ENCODE measurements at places on chromosomes 16 and 17.

DNA sequence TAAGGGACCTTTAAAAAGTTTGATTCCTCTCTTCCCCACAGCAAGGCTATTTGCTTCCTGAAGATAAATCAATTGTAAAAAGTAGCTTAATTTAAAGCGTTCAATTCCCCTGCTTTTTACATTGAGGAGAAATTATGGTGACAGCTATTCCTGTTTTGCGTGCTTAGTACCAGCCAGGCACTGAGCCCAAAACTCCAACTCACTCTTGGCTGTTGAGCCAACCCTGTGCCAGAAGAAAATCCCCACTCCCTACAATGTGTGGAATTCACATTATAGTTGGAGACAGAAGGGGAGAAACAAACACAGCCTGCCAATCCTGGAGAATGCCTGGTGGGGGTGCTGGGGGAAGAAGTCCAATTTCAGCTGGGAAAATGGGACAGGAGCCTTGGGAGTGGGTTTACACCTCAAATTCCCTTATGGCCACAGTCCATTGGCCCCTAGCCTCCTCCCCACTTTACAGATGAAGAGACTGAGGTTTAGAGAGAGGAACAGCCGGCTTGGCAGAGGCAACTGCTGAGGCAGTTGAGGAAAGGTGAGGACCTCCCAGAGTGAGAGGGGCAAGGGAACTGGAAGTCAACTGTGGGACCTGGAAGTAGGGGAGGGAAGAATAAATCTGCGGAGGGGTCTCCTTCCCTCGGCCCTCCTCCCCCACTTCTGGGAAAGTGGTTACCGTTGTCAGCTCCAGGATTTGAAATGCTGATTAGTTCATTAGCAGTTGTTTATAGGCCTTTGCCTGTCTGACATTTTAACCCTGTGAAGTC lies 26.1 kb downstream of the CDH1 start:
- no peak for DNase-seq

DNA sequence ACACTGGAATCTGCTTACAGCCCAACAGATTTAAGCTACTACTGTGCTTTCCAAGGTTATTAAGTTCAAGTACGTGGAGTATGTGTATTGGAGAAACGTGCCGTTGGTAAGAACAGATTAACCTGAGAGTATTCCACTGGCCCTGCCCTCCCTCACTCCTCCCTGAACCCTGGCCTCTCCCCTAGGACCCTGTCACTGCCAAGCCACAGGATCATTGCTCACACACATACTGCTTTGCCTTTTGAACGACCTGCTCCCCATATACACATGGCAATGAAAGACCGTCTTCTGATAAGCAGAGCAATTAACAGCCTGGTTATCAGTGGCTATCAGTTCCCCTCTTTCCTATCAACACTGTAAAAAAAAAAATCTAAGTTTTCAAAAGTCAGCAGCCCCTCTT lies 458.9 kb upstream of the DYNLRB2 start:
- DNase-seq: no peak

DNA sequence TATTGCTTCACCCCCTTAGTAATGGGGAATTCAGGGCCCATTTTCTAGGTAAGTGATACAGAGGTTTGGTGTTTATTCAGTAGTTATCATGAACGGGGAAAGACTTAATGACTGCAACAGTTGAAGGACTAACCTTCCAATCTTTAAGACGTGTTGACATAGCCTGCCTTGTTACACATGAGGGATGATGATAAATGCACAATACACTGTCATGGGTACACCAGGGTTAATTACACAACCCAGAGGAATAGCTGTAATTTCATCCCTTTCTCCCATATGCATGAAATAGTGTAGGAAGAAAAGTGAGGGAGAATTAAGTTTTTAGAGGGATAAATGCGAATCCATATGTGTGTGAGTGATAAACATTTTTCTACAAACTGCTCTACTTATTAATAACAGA lies 10.7 kb downstream of the MYH4 start:
- DNase-seq: no peak

- no peak for DNase-seq
These were observed 35.4 kb downstream of the TMEM114 start for GRCh38 chr16:8554881-8555280.

DNA sequence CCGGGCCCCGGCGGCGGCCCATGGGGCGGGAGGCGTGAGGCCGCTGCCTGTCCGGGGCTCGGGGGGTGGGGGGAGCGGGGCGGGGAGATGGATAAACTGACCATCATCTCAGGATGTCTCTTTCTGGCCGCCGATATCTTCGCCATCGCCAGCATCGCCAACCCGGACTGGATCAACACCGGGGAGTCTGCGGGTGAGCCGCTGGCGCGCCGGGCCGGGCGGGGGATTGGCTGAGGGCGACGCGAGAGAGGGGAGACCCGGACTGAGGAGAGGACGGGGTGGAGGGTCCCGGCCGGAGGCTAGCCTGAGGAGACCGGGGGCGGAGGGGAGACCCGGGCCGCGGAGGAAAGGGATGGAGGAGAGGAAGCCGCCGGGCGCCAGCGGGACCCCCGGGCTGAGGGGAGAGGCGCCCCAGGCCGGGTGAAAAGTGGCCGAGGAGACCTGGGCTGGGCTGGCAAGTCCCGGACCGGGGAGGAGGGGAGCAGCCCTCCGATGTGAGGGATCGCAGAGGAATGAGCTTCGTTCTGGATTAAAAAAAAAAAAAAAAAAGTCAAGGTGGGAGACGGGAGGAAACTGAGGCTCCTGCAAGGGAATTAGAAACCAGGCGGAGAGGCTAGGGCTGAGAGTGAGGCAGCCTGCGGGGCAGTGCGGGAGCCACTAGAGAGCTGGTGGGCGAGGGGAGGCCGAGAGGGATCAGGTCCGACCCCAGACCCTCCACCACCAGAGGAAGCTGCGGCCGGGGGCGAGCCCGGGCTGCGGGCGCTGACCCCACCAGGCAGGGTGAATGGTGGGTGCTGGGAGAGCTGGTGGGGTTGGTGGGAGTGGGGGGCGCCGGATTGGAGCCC lies 526 bp downstream of the MOSMO start:
- peak; percentile 15 for DNase-seq

DNA sequence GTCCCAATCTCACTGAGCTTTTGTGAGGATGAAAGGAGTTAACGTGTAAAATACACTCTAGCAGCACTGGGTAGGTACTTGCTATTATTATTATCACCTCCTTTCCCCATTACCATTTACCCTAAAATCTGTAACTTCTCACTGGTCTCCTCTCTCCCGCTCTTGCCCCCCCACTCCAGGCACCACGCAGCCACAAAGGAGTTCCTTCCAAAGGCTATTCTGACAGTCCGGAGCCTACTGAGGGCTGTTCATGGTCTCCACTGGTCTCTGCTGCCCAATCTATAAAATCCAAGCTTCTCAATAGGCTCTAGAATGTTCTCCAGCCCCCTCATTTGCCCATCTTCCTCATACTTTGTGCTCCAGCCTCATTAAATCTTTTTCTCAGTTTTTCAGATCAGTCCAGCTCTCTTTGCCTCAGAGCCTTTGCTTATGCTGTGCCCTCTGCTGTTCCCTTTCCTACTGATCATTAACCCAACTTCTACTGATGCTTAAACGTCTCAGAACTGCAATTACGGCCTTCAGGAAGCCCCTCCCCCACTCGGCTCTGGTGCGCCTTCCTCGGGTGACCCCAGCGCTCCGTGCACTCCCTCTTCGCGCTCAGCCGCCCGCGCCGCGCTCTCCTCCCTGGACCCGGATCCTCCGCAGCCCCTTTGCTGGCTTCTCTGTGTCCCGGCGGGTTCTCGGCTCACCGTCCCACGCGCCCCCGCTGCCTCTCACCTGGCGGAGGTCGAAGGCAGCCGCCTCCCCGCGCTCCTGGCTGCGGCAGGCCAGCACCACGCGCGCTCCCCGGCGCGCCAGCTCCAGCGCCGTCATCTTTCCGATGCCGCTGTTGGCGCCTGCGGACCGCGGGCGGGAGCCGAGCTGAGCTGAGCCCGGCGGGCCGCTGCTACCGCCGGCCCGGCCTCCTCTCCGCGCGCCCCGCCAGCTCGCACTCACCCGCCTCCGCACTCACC lies 737 bp downstream of the DHRS13 start:
- DNase-seq: no peak

DNA sequence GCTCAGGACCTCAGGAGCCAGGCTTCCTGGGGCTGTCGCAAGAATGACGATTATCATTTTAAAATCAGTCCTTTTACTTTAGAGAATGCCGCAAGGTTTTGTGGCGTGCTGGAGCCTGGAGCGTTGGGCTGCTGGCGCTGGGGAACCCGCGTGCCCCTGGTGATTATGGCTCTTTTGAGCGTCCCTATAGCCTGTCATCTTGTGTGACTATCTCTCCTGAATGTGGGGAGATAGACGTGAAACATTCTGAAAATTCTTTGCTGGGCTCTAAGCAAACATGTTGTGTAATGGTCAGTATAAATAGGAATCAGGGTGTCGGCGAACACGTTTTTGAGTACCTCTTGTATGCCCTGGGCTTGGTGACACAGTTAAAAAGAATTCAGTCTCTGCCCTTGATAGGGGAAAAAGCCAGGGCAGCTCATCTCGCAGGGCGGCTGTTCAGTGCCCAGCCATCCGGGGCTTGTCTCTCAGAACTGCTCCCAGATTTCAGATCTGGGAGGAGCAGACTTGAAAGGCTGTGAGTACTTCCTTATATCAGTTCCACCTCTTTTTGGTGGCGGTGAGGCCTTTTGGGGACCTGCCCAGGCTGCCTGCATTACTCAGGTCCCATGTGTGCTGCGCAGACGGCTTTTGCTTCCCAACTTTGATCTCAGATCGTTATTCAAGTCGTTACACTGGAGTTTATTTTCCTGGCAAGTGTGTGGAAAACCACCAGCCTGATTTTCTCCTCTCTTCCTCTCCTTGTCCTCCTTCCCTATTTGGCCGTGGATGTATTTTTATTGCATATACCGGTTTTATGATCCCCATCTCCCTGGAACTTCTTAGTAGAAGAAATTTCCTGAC lies 973 bp downstream of the SLC7A6 start:
- DNase-seq: no peak

GRCh38 chr17:82304826-82305726 lies 12.3 kb downstream of the CD7 start:
- no peak for DNase-seq

GRCh38 chr16:1474796-1475551 lies at the start of gene CLCN7:
Gene CLCN7, minus strand, starts transcription at chr16:1475028. Its CDS starts 54 bp downstream, at chr16:1474974.
- peak; percentile 71 for DNase-seq

GRCh38 chr16:2043667-2044451 lies 3.8 kb downstream of the NTHL1 start:
- no peak for DNase-seq

- no peak for DNase-seq
These were observed 2.3 kb downstream of the IL21R start for GRCh38 chr16:27404163-27404823.

- no peak for DNase-seq
These were observed 470 bp upstream of the GGT6 start for GRCh38 chr17:4560837-4561256.

- no peak for DNase-seq
These were observed 248.3 kb upstream of the CIBAR2 start for GRCh38 chr16:85360323-85361277.

DNA sequence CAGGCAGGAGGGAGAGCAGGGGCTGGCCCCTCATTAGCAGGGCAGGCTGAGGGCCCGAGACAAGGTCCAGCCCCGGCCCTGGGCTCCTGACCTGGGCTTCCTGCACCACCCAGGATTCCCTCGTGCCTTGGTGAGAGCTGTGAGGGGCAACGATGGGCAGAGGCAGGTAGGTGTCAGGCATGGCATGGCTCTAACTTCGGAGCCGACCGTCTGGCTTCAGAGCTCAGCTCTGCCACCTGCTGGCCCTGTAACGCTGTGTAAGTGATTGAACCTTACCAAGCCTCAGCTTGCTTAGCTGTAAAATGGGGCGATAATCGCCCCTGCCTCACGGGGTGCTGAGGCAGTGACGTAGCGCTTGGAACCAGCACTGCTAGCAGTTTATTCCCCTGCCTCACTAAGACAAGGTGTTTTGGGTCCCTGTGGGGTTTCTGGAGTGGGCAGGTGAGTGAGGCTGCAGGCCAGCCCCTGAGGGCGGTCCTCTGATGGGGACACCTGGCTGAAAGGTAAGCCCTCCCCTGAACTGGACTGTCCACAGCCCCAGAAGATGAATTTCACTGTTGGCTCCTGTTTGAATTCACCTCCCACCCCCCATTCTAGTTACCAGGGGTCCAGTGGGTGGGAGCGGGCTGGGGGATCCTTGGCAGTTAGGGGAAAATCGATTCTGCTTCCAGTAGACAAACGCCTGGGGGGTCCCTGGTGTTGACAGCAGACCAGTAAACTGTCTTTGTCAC lies 184.8 kb upstream of the GSE1 start:
- DNase-seq: no peak

GRCh38 chr16:927931-928330 lies 42.9 kb downstream of the LMF1 start:
- no peak for DNase-seq

GRCh38 chr17:43758497-43759174 lies at the start of gene SOST:
Gene SOST, minus strand, starts transcription at chr17:43758791. Its CDS starts 50 bp downstream, at chr17:43758741.
- DNase-seq: no peak

DNA sequence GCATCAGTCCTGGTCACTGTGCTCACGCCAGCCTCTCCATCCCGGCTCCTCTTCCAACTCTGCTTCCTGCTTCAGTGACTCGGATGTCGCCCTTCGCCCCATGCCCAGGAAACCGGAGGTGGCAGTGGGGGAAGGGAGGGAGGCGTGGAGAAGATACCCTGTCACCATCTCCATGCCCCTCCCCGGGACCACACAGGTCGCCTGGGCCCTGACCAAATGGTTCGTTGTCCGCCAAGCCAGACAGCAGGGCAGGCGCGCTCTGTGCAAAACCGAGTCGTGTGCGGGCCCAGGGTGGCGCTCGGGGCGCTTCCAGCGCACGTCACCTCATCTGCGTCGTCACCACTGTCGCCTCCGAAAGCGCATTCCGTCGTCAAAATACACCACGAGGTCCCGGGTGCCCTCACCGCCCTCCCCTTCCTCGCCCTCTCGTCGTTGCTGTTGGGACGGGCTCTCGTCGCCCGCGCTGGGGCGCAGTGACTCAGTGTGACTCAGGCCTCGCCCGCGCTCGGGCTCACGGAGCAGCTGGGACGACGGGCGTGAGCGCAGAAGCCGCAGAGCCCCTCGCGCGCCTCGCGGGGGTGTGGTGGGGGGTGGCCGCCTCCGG lies 39.2 kb downstream of the ZNF778 start:
- DNase-seq: peak; percentile 88

DNA sequence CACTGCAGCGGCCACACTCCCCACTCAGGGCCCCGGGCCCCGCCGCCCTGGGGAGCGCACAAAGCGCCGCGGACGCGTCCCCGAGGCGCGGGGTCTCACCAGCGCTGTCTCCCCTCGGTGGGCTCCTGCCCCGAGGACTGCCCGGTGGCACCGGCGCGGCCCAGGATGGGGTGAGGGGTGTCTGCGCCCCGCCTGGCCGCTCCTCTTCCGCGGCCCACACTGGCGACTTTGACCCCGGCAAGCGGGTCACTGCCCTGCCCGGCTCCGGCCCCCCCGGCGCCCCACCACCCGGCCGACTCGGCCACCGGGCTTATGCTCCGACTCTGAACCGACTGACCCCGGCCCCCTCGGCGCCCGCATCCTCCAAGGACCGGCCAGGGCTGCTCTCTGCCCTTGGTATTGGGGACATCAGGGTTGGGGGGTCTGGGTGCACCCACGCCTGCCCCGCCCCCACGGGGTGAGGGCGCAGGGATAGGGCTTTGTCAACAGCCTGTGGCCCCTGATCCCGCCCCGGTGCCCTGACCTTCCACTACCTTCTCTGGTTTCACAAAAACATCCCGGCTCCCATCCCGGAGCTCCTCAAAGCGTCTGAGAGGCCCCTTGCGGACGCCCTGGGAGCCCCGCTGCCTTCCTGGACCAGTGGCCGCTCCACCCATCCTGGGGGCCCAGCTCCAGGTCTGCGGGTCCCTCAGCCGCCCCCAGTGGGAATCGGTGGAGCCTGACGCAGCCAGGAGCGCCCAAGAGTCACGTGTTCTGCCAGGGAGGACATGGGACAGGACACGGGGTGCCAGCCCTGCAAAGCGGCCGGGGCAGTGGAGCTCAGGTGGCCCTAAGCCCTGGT lies 829 bp downstream of the GCGR start:
- DNase-seq: no peak
